Esophagus muscularis mucosa (tissue), 4 donors: ENCODE measurements at places on chromosomes 4 and X. TPM values are rescaled to one million over a fixed set of nuclear protein-coding genes. Genes with fewer than 3 reads are reported as not detected.

Gene ENPEP
- total RNA-seq: 4.3 TPM

Gene CFP
- total RNA-seq: 16.1 TPM

Gene SLC4A4
- total RNA-seq: 2.8 TPM

Gene TACC3
- 8.8 TPM for total RNA-seq

Gene DUX4
- total RNA-seq: not detected

Gene PRR32
- total RNA-seq: not detected
